ENCODE measurements at places on chromosomes 5 and 9.

- no peak for DNase-seq
Observed at GRCh38 chr9:87642330-87643106, 83.4 kb upstream of the CTSL start.

DNA sequence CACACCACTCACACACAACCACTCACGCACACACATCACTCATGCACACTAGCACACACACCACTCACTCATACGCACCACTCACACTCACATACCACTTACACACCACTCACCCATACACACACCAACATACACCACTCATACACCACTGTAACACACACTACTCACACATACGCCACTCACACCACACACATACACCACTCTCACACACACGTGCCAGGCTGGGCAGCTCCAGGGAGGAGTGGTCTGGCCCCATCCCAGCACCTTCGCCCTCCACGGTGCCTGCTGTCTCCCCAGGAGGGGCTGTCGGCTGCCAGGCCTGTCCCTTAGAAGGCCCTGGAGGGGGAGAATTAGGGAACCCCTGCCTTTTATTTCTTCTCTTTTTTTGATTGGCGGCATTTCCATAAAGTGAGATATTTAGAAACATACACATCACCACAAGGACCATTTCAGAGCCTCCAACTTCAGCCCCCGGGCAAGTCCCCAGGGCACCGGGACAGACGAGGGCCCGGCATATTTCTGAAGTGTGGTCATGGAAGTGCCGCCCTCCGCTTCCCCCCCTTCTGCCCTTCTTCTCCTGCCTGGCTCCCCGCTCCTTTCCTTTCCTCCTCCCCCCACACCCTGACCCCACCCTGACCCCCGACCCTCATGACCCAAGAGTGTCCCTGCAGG, 6.3 kb upstream of the ASB6 start:
- DNase-seq: no peak

DNA sequence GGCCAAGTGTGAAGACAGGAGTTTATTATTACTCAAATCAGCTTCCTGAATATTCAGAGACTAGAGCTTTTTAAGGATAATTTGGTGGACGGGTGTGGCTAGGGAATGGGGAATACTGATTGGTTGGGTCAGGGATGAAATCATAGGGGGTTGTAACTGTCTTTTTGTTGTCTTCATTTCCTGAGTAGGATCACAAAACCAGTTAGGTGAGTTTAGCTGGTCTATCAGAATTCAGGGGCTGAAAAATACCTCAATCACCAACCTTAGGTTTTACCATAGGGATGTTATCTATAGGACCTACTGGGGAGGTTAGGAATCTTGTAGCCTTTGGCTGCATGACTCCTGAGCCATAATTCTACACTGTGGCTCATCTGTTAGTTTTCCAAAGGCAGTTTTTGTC, 235.8 kb downstream of the YTHDC2 start:
- no peak for DNase-seq

DNA sequence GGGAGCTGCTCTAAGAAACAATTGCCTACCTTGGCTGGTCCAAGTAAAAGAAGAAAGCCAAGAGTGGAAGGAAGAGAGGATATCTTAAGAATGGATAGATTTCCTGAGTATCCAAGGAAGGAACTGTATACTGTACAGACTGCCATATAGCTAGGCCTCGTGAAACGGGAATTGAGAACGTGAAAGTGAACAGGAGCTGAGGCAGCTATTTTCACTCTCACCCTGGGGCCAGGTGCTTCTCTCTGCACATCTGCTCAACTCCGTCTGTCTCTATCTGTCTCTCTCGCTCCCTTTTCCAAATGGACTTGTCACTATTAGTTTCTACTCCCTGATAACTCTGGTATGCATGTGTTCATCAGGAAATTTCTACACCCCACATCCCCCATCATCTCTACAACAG, 35.9 kb upstream of the TESK1 start:
- DNase-seq: no peak

DNA sequence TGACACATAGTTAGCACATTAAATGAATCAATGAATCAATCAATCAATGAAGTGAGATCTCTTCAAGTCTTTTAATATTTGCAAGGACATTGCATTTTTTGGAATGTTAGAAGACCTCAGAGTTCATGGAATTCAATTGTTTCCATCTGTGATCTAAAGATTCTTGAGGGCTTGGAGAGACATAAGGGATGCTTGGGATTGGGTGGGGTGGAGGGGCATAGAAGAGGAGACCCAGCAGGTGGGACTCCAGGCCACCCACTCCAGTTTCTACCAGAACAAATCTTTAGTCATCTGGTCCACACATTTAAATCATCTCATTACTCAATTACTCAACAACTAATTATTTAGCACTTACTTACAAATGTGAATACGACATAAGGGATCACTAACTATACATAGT, 251.0 kb upstream of the TRIM32 start:
- no peak for DNase-seq

- no peak for DNase-seq
Observed at GRCh38 chr5:172679628-172680212, 38.7 kb downstream of the NEURL1B start.

DNA sequence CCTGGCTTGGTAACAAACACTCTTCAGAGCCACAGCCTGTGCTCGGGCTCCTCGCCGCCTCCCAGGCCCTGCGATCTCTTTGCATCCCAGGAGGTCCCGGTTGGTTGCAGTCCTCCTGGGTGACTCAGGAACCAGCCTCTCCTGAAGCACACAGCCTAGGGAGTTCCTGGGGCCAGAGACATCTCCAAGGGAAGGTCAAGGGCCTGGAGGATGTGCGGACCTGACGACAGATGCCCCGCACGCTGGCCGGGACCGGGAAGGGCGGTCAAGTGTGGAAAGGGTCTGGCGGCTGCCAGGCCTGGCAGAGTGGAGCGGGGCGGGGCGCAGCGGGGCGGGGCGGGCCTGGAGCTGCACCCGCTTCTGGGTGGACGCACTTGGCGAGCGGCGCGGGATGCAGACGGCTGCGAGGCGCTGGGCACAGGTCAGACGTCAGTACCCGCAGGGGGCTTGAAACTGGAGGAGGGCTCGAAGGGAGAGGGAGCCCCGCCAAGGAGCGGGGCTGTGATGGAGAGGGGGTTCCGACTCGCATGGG, 45.0 kb upstream of the PRSS3 start:
- DNase-seq: no peak

DNA sequence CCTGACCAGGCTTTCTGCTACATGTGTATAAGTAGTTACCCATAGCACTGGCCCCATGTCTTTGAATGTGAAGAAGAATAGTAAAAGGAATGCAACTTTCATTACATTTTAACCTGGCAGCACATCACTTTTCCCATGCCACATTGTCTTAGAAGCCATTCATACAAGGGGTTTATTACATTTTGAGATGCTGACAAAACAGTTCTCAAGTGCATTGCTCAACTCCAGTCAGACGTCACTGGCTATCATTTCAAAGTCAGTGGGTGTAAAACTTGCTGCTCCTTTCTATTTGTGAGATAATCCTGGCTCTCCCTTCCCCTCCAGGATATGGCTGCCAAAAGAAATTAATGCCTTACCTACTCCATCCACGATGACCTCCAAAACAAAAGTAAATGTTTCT, 97.0 kb upstream of the VCAN start:
- no peak for DNase-seq

- no peak for DNase-seq
Observed at GRCh38 chr9:110261632-110262031, 5.3 kb upstream of the TXN start.

All from SK-MEL-5 (cell line).